Osteocyte (in vitro differentiated cells): ENCODE measurements at places on chromosomes 6 and 20.
A peak's percentile ranks its signal among the peaks of the same experiment; 100 is the strongest.

- peak within 1 kb of the TSS; percentile 94 for H3K4me3 ChIP-seq
- peaks cover 33% of the 10 kb centered on the region for H3K4me1 ChIP-seq
- H3K27me3 ChIP-seq = no peaks in the 10 kb centered on the region
- no peaks in the 10 kb centered on the region for H3K36me3 ChIP-seq
- H3K27ac ChIP-seq = peak within 1 kb of the TSS; percentile 96
Observed at GRCh38 chr6:43477235-43478007, at the start of gene TJAP1. Gene TJAP1, plus strand, starts transcription at chr6:43477570. Its CDS starts 21,432 bp downstream, at chr6:43499002.

GRCh38 chr20:24643731-24644626, 174.6 kb downstream of the SYNDIG1 start:
- H3K4me1 ChIP-seq = no peaks in the 10 kb centered on the region
- no peak overlapping the region for H3K4me3 ChIP-seq
- H3K36me3 ChIP-seq = no peaks in the 10 kb centered on the region
- H3K27me3 ChIP-seq = peaks cover 5% of the 10 kb centered on the region
- DNase-seq = no peak

DNA sequence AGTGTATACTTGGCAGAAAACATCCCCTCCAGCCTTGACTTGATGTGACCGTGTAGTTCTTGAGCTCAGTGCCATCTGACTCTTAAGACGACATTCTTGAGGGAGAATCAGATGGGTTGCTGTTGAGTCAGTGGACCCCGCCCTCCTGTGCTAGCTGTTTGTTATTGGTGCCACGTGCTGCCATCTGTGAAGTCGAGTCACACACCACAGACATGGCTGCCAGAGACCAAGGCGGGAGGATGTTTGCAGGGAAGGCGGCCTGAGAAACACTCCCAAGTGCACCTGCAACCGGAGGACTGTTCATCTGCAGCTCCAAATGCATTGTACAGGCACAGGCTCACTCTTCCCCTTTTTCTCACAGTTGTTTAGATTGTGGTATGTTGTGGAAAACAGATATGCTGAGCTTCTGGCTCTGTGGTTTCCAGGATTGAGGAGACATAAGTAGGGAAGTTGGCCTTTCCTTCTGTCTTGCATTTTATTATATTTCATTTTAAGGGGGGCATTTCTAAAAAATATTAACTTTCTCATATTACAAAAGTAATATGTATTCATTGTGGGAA, 345.3 kb upstream of the ZFP64 start:
- H3K27ac ChIP-seq = no peak overlapping the region
- no peaks in the 10 kb centered on the region for H3K36me3 ChIP-seq
- H3K27me3 ChIP-seq = no peaks in the 10 kb centered on the region
- no peak for DNase-seq

- H3K36me3 ChIP-seq = no peaks in the 10 kb centered on the region
- no peak for DNase-seq
- H3K4me3 ChIP-seq = no peak overlapping the region
- H3K4me1 ChIP-seq = peaks cover 12% of the 10 kb centered on the region
- no peaks in the 10 kb centered on the region for H3K27me3 ChIP-seq
- no peak overlapping the region for H3K27ac ChIP-seq
Observed at GRCh38 chr20:5864428-5864827, 85.9 kb downstream of the TRMT6 start.

DNA sequence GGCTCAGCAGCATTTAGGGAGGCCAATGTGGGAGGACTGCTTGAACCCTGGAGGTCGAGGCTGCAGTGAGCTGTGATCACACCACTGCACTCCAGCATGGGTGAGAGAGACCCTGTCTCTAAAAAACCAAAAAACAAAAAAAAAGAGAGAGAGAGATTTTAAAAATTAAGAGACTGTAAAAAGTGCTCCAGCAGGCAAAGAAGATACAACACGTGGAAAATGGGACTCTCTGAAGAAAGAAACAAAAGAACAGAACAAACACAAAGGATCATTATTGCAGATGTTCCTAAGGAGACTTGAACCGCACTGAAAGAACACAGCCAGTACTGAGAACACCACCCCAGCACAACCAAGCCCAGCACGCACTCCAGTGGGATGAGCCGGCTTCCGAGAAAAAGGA, 74.2 kb downstream of the TAF4 start:
- H3K27ac ChIP-seq = no peak overlapping the region
- no peaks in the 10 kb centered on the region for H3K4me1 ChIP-seq

- no peak overlapping the region for H3K27ac ChIP-seq
- DNase-seq = no peak
- H3K4me1 ChIP-seq = no peaks in the 10 kb centered on the region
- no peak overlapping the region for H3K4me3 ChIP-seq
- H3K27me3 ChIP-seq = peaks cover 5% of the 10 kb centered on the region
- H3K36me3 ChIP-seq = peaks cover 3% of the 10 kb centered on the region
Observed at GRCh38 chr6:15110726-15111354, 135.0 kb upstream of the JARID2 start.

DNA sequence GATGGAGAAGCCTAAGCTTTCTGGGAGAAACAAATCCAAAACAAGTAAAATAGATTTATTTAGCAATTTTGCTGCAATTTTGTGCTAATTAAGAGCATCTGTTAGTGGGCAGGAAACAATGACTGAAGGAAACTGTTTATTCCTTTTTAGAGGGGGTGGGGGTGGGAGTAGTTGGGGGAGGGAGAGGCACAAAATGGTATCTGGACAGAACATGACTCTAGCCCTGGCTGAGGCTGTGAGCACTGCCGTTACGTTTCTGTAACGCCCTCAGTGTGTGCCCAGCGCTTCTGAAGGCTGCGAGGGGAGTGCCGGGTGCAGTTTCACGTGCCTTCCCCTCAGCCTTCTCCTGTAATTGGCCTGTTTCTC, 28.8 kb downstream of the METTL24 start:
- no peak overlapping the region for H3K4me3 ChIP-seq
- H3K27me3 ChIP-seq = no peaks in the 10 kb centered on the region
- H3K36me3 ChIP-seq = no peaks in the 10 kb centered on the region
- no peak for DNase-seq
- no peak overlapping the region for H3K27ac ChIP-seq

DNA sequence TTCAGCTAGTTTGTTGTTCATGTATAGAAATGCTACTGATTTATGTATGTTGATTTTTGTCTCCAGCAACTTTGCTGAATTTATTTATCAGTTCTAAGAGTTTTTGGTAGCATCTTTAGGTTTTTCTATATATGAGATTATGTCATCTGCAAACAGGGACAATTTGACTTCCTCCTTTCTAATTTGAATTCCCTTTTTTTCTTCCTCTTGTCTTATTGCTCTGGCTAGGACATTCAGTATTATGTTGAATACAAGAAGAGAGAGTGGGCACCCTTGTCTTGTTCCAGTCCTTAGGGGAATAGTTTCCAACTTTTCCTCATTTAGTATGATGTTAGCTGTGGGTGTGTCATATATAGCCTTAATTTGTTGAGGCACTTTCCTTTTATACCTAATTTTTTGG, 58.2 kb downstream of the CDH26 start:
- peaks cover 41% of the 10 kb centered on the region for H3K27me3 ChIP-seq
- H3K4me1 ChIP-seq = no peaks in the 10 kb centered on the region
- no peaks in the 10 kb centered on the region for H3K36me3 ChIP-seq

GRCh38 chr6:107361753-107362604, 97.4 kb downstream of the PDSS2 start:
- H3K27ac ChIP-seq = peak overlapping the region; percentile 33
- peaks cover 20% of the 10 kb centered on the region for H3K4me1 ChIP-seq
- no peaks in the 10 kb centered on the region for H3K27me3 ChIP-seq
- peaks cover 11% of the 10 kb centered on the region for H3K36me3 ChIP-seq
- no peak for DNase-seq

DNA sequence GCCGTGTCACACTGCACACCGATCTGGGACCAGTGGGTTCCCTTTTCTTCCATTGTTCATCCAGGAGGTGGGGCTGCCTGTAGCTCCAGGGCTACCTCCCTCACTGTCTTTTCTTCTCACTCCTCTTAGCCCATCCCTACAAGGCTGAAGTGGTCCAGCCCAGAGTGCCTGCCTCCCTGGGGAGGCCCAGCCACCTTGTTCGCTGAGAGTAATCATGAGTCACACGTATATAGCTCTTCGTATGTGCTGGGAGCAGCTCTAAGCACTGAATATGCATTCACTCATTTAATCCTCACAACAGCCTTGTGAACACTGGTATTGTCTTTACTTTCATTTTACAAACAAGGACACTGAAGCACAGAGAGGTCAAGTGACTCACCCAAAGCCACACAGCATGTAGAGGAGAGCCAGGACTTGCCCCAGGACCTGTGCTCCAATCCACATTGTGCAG, 14.7 kb upstream of the CCDC167 start:
- no peak overlapping the region for H3K27ac ChIP-seq
- H3K27me3 ChIP-seq = peaks cover 37% of the 10 kb centered on the region
- peak overlapping the region; percentile 4 for H3K4me3 ChIP-seq
- DNase-seq = no peak
- no peaks in the 10 kb centered on the region for H3K36me3 ChIP-seq
- peaks cover 36% of the 10 kb centered on the region for H3K4me1 ChIP-seq

DNA sequence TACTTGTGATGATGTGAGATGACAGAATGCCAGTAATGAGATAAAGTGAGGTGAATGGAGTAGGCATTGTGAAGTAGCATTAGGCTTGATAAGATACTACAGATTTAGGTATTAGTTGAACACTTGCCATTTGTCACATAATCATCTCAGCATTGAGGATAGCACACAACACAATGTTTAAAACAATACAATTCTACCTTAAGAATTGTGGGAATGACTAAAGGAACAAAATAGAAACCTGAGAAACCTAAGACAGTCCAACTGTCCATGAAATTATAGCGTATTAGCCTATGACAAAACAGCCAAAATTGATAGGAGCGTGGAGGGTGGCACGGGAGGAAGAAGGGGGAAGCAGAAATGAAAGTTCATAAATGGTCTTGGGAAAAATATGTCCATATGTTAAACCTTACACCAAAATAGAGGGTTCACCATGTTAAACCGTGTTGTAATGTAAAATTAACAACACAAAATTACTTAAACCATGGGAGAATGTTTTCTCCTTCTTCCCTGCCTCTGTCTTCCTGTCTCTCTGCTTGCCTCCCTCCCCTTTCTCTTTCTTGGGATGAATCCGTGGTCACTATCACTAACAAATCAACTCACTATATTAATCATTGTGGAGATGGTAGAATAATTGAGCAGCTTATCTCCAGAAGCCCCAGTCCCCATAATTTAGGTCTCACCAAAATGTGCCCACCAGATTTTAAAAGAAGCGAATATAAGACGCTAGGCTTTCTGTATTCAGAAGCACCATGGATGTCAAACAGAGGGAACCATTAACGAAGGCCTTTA, 33.0 kb upstream of the HFE start:
- no peaks in the 10 kb centered on the region for H3K27me3 ChIP-seq
- H3K4me3 ChIP-seq = peak overlapping the region; percentile 83
- peak overlapping the region; percentile 98 for H3K27ac ChIP-seq
- DNase-seq = no peak
- no peaks in the 10 kb centered on the region for H3K36me3 ChIP-seq

DNA sequence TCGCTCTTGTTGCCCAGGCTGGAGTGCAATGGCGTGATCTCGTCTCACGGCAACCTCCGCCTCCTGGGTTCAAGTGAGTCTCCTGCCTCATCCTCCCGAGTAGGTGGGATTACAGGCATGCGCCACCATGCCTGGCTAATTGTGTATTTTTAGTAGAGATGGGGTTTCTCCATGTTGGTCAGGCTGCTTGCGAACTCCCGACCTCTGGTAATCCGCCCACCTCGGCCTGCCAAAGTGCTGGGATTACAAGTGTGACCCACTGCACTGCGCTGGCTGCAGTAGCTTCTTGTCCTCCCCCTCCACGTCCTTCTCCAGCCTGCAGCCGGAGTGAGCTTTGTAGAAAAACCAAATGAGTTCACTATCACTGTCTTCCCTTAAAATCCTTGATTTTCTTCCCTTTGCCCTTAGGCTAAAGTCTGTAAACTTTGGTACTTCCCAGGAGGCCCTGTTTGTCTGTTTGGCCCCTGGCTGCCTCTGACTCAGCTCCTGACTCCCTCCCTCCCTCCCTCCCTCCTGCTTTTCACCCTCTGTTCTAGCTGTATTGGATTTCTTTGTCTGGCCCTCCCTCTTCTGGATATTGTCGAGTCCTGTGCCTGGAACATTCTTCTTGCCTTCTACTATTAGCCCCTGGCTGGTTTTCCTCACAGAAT, 12.9 kb downstream of the PARD6B start:
- peak overlapping the region; percentile 86 for H3K27ac ChIP-seq
- H3K27me3 ChIP-seq = no peaks in the 10 kb centered on the region
- peaks cover 37% of the 10 kb centered on the region for H3K4me1 ChIP-seq
- peak; percentile 73 for DNase-seq

- H3K36me3 ChIP-seq = no peaks in the 10 kb centered on the region
- H3K4me3 ChIP-seq = no peak overlapping the region
- no peak for DNase-seq
- H3K27ac ChIP-seq = no peak overlapping the region
Observed at GRCh38 chr6:5510331-5511133, 249.2 kb downstream of the FARS2 start.

DNA sequence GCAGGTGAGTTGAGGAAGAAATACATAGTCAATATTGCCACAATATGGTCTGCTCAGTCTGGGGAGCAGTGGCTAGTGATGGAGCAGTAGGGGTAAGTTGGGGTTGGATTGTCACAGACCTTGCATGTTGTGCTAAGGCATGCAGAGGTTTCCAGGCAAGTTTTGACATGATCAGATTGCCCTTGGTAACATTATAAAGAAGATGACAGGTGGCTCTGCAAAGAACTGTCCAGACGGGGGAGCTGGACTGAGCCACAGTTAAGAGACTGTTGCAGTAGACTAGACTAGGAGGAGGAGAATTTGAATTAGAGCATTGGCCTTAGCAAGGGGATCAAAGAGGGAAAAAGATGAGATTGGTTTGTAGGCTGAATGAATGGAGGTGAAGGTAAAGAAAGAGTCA, 23.4 kb downstream of the ATRN start:
- peaks cover 4% of the 10 kb centered on the region for H3K36me3 ChIP-seq
- H3K27ac ChIP-seq = no peak overlapping the region
- no peaks in the 10 kb centered on the region for H3K4me1 ChIP-seq
- no peaks in the 10 kb centered on the region for H3K27me3 ChIP-seq
- DNase-seq = no peak

GRCh38 chr6:11233673-11234573, 1.5 kb upstream of the NEDD9 start:
- H3K4me3 ChIP-seq = peak overlapping the region; percentile 80
- no peak for DNase-seq
- peak overlapping the region; percentile 98 for H3K27ac ChIP-seq

GRCh38 chr6:132520953-132521352, 8.0 kb upstream of the STX7 start:
- no peak for DNase-seq
- no peaks in the 10 kb centered on the region for H3K4me1 ChIP-seq
- peaks cover 46% of the 10 kb centered on the region for H3K27me3 ChIP-seq
- no peaks in the 10 kb centered on the region for H3K36me3 ChIP-seq
- H3K4me3 ChIP-seq = no peak overlapping the region

GRCh38 chr6:131685266-131685780, 15.9 kb downstream of the OR2A4 start:
- no peaks in the 10 kb centered on the region for H3K36me3 ChIP-seq
- H3K27me3 ChIP-seq = peaks cover 3% of the 10 kb centered on the region
- no peak overlapping the region for H3K27ac ChIP-seq
- H3K4me3 ChIP-seq = no peak overlapping the region
